Right ventricle myocardium superior (tissue), 1 donor: ENCODE measurements at places on chromosomes 1 and 21. TPM values are rescaled to one million over a fixed set of nuclear protein-coding genes. Genes with fewer than 3 reads are reported as not detected.

GRCh38 chr1:45187725-45188124 lies 18.7 kb downstream of the ZSWIM5 start:
- DNase-seq, result no peak

DNA sequence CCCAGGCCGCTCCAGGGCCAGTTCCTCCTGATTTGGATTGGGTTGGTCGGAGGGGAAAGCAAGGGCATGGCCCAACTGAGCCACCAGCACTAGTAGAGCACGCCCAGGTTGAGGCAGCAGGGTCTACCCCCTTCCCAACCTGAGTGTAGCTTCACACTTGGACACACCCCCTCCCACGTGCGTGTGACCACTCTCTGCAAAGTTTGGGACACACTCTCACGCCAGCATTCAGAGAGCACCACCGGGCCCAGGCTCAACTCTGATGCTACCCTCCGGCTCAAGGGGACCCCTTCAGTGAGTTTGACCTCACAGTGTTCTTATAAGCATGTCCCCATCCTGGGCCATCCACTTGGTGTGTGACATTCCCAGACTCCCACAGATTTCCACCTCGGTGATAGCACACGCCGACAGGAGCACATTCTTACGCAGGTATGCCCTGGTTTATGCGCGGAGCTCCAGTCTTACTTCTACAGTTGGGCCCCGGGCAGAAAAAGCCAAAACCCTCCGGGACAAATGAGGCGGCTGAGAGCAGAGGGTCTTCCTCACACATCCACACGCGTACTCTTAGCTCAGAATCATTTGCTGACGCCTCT lies 3.0 kb upstream of the DMRTA2 start:
- no peak for DNase-seq

GRCh38 chr1:60402816-60403215 lies 329.2 kb upstream of the C1orf87 start:
- DNase-seq, result no peak

DNA sequence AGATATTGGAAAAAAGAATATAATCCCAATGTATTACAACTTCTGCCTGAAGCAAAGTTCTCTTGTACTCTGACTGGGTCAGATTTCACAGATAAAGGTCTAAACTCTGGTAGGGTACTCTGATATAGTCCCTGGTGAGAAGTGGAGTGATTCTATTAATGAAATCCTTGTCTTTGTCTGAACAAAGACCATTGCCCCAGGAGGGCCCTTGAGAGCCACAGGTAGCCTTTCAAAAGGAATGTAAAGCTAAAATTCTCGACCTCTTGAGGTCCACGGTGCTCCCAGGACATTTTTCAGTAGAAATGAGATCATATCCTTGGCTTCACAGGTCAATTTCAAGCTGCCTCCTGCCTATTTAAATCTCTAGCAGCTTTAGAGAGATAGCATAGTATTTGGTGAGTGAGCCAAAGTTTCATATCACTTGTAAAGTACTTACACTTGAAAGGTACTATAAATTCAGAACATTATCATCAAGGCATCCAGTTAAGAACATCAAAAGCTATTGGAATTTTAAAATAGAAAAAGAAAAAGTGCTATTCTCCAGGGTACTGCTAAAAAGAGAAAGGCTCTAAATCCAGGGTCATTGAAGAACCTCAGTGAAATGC lies 10.1 kb downstream of the TNNI3K start:
- DNase-seq, result no peak

- DNase-seq, result peak; percentile 87
Measured at GRCh38 chr1:228734881-228735801, at the start of gene RHOU. Gene RHOU (plus strand): TSS chr1:228735479. CDS start chr1:228735743, 264 bp downstream.

- DNase-seq, result no peak
Measured at GRCh38 chr1:198480876-198481275, 59.6 kb downstream of the ATP6V1G3 start.

DNA sequence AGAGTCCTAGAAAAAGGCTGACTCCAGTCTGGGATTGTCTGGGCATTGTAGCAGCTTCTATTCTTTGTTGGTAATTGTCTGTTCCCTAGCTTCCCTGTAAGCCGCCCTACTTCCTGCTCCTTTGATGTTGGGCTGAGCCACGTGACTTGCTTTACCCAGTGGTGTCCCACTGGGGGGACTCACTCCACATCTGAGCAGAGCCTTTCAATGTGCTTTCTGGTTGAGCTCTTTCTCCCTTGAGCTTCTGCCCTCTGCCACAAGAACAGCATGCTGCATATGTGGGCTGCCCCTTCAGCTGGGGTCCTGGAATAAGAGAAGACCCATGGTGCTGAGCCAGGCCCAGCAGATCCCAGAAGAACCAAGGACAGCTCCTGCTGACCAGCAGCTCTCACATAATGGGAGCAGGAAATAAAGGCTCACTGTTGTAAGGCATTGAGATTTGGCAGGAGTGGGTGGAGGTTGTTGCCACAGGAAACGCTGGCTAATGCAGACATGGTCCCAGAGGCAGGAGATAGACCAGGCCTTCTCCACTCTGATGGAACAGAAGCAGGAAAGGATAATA lies 276.3 kb upstream of the GJB5 start:
- no peak for DNase-seq

DNA sequence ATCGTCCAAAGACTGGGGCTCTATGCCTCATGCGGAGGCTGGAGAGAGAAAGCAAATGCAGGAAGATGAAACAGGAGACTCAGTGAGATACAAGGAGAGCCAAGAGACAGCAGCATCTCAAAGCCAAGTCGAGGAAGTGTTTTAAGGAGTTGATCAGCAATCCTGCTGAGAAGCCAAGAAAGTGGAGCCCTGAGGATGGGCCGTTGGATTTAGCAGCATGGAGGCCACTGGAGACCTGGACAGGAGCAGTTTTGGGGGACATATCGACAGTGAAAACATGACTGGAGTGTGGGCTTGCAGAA lies 107.4 kb upstream of the ZBTB40 start:
- no peak for DNase-seq

DNA sequence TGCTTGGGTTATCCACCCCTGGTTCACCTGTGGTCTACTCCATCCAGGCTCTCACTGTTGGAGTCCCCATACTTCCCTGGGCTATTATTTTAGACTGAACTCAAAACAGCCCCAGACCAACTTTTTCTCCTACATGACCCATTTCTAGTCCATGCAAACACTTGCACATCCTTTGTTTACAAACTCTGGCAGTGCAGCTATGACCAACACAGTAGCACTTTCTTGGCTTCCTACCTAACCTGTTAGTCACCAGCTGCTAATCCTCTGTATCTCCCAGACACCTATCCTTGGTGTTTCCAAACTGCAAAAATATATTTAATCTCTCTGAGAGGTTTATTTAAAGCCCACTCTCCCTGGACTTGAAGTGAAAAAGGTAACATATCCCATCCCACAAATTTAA lies 90.8 kb downstream of the DDAH1 start:
- no peak for DNase-seq

DNA sequence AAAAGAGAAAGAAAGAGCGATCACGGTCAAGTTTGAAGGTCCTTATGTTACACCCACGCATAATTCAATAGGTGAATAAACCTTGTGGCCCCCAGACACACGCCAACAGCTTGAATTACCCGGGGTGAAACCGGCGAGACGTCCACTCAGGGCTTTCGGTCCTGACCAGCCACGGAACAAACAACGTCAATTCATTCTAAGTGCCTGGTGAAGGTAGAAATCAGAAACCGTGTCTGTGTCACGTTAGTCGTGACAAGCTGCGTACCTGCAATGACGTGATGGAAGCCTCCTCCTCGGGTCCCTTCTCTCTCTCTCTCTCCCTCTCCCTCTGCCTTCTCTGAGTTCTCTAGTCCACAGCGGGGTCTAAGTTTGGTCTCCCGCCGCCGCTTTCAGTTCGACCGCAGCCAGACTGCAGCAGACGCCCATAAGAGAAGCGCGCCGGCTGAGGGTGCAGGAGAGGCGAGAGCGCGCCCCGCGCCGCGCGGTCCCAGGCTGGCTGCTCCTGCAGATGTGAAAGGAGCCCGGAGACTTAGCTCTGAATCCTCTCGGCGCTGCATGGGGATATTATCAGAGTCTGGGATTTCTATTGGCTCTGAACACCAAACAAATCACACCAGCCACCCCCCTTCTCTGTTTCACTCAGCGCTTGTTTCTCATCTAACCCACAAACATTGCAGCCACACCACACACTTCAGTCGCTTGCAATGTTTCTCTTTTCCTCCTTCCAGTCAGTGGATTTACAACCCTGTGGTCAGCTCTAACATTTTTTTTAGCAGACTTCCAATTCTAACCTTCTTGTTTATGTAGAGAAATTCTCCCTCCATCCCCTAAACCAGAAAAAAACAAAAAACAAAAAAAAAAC lies at the start of gene GREM2:
Gene GREM2 (minus strand): TSS at position 537 of the 862 bp plus-strand sequence. CDS start 118,680 bp downstream, outside the sequence.
- peak; percentile 48 for DNase-seq

- DNase-seq, result no peak
Measured at GRCh38 chr1:24764439-24764838, 19.2 kb downstream of the CLIC4 start.

DNA sequence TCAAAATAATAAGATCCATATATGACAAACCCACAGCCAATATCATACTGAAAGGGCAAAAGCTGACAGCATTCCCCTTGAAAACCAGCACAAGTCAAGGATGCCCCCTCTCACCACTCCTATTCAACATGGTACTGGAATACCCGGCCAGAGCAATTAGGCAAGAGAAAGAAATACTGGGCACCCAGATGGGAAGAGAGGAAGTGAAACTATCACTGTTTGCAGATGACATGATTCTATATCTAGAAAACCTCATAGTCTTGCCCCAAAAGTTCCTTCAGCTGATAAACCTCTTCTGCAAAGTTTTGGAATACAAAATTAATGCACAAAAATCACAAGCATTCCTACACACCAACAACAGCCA lies 442.7 kb downstream of the PTBP2 start:
- no peak for DNase-seq

DNA sequence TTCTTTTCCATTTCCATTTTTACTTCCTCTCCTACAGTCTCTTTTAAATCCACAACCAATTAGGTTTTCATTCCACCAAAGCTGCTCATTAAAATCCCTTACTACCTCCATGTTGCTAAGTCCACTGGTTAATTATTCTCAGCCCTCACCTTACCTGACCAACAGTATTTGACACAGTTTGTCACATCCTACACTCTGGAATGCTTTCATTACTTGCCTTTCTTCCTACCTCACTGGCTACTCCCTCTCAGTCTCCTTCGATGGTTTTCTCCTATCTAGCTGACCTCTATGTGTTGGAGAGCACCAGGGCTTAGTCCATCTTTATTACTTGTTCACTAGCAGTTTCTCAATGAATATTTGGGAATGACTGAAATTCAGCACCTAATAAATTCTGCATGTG lies 78.6 kb downstream of the NME7 start:
- no peak for DNase-seq

The FBLIM1 gene
- total RNA-seq, result 99.1 TPM

The IFNLR1 gene
- total RNA-seq, result 2.8 TPM

The OR2M3 gene
- not detected for total RNA-seq

The C1QA gene
- 105 TPM for total RNA-seq

The MYCL gene
- 1.2 TPM for total RNA-seq

The LRRC8D gene
- total RNA-seq, result 5.1 TPM

The PRR9 gene
- not detected for total RNA-seq
